ENCODE measurements at places on chromosomes 1 and 21.

- no peak for DNase-seq
Measured at GRCh38 chr21:31548688-31549087, 110.8 kb upstream of the SOD1 start.

GRCh38 chr1:40803447-40803846, 19.9 kb downstream of the KCNQ4 start:
- DNase-seq: no peak

DNA sequence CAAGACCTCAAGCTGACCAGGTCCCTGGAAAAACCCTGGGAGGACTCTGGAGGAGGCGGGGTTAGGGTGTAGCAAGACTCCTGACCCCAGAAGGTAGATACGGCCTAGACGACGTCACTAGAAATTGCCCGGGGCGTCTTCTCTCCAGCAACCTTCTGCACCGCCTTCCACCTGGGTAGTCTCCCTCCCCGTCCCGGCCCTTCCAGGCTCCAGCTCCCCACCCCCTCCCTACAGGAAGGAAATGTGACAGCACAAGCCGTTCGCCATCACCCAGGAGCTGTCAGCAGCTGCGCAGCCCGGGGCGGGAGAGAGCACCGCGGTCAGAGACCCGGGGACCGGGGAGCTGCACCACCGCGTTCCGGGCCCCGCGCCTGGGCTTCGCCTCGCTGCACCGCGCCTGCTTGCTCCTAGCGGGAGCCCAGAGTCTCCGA, 20.0 kb downstream of the SERTAD4 start:
- no peak for DNase-seq

DNA sequence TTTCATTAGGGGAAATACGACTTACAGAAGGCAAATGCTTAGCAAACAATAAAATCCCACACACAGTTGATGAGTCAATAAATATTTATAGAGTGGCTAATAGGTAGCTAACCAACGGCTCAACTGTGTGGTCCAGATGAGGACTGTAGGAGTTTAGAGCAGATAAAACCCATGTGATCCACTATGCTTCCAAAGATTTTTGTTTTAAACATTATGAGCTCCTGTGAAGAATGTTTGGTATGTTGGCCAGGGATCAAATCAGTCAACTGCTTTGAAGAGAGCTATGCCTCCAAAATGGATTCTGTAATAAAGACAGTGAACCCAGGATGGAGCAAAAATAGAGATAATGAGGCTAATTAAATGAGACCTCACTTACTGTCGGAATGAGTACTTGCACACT, 72.3 kb upstream of the COL11A1 start:
- DNase-seq: no peak

GRCh38 chr1:170261669-170262068, 115.9 kb downstream of the NTMT2 start:
- no peak for DNase-seq

GRCh38 chr21:41318218-41318617, 1.6 kb downstream of the FAM3B start:
- DNase-seq: no peak

DNA sequence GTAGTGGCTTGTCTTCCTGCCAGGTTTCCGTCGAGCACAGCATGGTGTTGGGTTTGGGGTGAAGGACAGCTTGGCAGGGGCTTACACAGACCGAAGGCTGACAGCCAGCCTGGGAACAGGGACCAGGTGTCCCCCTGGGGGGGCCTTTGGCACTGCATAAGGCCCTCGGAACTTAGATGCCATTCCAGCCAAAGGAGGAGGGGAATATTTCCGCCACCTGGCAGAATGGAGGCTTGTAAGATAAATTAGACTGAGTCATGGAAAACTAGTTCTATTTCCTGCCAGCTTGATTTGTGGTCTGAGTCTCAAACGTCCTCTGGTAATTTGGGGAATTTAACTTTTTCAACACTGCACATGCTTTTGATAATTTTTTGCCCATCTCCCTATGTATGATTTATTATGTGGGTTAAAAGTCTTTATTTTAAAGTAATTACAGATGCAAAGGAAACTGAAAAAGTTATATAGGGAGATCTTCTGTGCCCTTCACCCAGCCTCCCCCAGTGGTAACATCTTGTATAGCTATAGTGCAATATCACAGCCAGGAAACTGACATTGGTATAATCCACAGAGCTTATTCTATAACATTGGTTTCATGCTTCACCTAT, 11.5 kb upstream of the TMEM51 start:
- no peak for DNase-seq

DNA sequence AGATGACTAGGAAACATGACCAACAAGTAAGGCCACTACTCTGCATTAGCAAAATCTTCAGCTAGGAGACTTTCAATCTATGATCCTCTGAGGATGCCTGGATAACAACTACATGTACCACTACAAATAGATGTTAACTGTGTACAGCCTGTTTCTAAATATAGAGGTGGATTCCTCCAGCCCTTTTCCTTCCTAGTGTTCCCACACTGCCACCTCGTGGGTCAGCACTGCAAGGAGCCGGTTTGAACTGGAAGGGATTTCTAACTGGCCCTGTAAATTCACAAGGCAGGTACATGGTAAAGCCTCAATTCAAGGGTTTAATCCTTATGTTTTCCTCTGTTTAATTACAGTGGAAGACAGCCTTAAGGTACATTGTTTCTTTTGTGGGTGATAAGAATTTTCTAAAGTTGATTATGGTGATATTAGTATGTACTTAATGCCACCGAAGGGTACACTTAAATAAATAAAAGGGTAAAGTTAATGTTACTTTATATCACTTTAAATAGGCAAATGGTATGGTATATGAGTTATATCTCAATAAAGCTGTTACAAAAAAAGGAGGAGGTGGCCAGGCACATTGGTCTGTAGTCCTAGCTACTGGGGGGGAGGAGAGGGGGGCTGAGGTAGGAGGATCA, 14.4 kb downstream of the SMYD3 start:
- DNase-seq: no peak

GRCh38 chr1:3510956-3511250, 56.4 kb downstream of the ARHGEF16 start:
- DNase-seq: no peak

GRCh38 chr21:23217597-23217996, 2219.4 kb downstream of the NCAM2 start:
- DNase-seq: no peak

- no peak for DNase-seq
Measured at GRCh38 chr1:204420039-204421004, 8.7 kb upstream of the PPP1R15B start.

- DNase-seq: no peak
Measured at GRCh38 chr1:50091068-50091467, 17.7 kb upstream of the ELAVL4 start.
